ENCODE measurements at places on chromosomes 5 and 9.

DNA sequence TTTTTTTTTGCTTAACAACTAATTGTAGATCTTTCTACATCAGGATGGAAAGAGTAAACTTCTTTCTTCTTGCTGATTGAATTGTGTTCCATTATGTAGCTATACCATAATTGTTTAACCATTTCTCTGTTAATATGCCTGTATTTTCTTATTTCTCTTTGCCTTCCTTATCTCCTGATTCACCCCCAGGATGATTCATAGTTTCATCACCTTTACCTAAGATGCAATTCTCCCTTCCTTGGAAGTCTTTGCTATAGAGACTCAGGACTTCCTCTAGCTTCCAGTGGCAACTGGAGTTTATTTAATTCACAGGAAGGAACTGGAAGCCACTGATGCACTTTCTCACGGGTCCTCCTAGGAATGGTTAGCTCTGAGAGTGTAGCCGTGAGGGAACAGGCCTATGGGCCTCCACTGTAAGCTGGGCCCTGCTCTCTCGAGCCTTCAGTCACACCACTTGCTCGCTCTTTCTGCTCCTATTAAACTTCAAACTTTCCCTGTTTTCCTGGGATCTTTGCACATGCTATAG lies 83.1 kb downstream of the FGF1 start:
- no peak for DNase-seq

DNA sequence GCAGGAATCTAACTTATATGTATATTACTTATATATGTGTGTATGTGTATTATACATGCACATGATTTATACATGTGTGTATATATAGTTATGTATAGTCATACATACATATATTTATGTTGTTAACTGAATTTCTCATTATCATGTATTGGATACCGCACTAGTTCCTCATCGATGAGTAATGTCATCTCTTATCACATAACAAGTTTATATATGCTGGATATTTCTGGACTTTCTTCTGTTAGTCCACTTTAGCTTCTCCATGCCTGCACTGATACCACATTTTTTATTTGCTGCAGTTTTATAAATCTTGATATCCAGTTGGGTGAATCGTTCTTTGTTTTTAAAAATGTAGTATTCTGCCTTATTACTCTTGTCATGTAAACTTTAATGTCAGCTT lies 50.2 kb downstream of the APC start:
- no peak for DNase-seq

DNA sequence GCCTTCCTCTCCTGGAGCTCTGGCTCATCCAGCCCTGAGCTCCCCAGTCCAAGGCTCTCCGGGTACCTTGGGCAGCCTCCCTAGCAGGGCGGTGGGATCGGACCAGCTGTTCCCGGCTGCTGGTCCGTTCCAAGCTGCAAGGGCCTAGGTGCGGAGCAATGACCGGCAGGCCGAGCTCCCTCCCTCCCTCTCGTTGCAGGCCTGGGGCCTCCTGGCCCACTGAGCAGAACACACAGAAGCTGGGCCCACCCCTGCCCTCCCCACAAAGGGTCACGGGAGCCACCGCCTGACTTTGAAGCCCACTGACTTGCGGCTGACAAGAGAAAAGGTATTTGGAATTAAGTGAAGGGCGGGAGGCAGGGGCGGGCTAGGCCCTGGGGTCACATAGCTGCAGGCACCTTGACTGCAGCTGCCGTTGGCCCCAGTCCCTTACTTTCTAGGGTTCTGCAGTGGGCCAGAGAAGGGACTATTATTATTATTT lies 104.7 kb upstream of the IER5L start:
- DNase-seq = no peak

DNA sequence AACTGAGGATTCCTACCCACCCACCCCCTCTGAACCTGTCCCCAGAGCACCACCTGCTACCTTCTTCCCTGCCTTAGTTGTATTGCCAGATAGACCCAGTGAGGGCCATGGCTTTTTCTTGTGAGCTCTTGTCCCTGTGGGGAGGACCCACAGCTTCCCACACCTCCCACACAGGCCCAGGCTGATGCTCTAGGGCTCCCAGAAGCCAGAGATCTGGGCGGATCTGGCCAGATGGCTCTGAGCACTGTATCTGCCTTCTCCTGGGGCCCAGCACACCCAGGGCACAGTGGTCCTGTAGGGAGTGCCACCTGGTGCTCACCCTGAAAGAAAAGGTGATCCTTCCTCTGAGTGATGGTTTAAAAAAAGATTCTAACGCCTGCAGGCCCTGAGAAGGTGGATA lies 131.7 kb downstream of the DAB2IP start:
- DNase-seq = no peak

GRCh38 chr9:84297162-84297821 lies 43.3 kb downstream of the SLC28A3 start:
- no peak for DNase-seq

GRCh38 chr5:40615586-40616170 lies 64.0 kb upstream of the PTGER4 start:
- no peak for DNase-seq

DNA sequence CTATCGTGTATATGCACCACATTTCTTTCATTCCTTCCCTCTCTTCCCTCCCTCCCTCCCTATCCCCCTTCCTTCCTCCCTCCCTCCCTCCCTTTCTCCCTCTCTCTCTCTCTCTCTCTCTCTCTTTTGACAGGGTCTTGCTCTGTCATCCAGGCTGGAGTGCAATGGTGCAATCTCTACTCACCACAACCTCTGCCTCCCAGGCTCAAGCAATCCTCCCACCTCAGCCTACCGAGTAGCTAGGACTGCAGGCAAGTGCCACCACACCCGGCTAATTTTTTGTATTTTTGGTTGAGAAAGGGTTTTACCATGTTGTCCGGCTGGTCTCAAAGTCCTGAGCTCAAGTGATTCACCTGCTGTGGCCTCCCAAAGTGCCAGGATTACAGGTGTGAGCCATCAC lies 1.1 kb upstream of the ANKS6 start:
- DNase-seq = no peak

GRCh38 chr5:100797861-100798260 lies 105.2 kb downstream of the ST8SIA4 start:
- no peak for DNase-seq

GRCh38 chr5:110371725-110372041 lies 354.8 kb downstream of the TMEM232 start:
- DNase-seq = no peak

DNA sequence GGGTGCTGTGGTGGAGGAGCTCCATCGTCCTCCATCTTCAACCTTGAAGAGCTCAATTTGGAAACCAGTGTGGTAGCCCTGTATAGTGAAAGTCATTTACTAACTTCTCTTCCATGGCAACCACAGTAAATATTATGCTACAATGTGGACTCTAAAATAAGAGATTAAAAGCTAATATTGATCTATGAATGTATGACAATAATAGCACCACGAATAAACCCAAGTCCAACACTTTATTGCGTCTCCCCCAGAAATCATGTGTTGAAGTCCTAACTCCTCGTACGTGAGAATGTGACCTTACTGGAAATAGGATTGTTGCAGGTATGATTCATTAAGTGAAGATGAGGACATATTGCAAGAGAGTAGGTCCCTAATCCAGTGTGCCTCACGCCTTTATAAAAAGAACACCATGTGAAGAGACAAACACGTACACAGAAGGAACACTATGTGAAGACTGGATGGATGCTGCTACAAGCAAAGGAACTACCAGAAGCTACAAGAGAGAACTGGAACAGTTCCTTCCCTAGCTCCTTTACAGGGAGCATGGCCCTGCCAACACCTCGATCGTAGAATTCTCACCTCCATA lies 276.2 kb downstream of the PDE4D start:
- DNase-seq = no peak

GRCh38 chr9:14198841-14199455 lies 115.0 kb downstream of the NFIB start:
- peak; percentile 23 for DNase-seq

DNA sequence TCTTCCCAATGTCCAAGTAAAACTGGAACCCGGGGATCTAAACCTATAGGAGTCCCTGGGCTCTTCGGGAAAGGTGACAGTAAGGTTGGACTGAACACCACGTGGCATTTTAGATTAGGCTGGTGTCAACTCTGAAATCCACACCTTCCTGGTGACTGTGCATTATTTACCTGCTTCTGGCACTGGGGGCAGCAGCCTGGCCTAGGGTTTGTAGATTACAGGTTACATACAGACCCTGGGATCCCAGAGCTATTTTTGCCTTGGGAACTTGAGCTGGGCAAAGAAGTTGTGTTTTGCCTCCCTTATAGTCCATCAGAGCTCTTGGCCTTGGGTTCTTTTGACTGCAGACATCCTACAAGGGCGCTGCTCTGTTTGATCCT lies 173.2 kb downstream of the DAB2IP start:
- DNase-seq = no peak

DNA sequence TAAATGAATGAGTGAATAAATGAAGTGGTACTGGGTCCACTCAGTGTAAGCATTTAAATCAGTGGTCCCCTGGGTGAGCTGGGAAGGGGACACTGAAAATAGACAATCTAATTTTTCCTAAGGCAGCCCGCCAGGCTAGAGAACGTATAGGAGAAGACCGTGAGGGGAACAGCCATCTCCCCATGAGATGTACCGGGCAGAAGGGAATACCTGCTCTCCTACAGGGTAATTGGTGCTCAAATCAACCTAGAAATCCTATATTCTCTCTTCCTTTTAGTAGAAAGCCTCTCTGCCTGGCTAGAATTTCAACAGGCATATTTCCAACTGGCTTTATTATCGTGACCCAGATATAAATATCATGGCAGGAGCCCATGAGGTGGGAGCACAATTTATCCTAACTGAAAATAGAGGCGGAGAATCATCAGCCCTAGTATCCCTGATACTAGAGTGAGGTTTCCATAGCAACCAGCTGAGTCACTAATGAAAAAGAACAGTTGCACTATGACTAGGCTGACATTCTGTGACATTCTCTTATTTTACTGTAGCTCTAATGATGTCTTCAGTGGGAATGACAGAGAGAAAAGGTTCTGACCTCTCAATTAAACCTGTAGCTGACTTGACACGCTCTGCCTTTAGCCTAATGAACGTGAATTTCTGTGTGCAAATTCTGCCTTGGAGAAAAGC lies 96.5 kb upstream of the CAST start:
- DNase-seq = no peak

DNA sequence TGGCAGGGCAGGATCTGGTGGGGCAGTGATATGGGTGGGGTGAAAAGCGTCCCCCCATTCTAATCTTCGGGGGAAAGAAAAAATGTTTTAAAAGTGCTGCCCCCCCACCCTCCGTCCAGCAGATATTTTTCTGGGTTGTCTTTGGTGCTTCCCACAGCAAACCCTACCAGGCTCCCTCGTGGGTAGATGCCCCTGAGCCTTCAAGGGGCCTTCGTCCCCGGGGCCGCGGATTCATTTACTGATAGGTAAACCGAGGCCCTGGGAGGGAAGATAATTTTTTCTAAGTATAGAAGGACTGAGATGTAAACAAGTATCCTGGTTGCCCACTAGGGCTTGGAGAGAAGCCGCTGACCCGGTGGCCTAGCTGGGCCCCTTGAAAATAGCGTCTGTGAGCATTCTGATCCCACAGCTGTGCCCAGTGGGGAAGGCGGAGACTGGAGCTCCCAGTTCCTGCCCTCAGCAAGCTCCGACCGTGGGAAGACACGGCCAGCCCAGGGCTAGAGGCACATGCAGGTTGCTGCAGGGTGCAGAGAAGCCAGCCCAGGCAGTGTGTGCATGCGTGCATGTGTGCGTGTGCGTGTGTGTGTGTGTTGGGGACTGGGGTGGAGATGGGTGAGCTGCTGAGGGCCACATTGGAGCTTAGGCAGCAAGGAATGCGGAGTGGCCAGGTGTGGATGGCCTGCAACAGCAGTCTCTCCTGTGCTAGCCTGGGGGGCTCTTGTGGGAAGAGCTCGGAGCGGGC lies 6.0 kb upstream of the RXRA start:
- DNase-seq = no peak

DNA sequence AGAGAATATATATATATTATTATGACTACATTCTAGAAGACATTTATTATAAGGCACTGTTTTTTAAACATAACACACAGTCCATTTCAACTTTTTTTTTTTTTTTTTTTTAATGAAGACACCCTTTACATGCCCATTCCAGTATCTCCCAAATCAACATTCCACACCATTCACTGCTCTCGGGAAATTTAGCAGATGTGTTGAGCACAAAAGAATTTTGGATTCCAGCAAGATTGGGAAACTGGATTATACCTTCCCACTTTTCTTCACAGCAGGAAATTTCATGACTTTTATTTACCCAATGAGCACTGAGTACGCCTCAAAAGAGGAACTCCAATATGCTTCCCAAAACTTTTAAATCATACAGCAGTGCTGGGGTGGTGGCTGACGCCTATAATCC lies 333.6 kb upstream of the DAB2 start:
- DNase-seq = no peak

DNA sequence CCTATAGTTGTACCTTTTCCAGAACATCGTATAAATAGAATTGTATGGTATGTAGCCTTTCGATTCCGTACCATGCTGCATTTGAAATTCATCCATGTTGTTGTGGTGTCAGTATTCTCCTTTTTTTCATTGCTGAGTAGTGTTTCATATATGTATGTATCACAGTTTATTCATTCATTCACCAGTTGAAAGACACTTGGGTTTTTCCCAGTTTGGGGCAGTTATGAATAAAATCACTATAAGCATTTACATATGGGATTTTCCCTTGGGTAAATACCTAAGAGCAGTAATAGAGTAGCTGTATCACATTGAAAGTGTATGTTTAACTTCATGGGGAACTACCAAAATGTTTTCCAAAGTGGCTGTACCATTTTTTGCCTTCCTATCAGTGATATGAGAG lies 16.1 kb upstream of the FKTN start:
- DNase-seq = no peak

DNA sequence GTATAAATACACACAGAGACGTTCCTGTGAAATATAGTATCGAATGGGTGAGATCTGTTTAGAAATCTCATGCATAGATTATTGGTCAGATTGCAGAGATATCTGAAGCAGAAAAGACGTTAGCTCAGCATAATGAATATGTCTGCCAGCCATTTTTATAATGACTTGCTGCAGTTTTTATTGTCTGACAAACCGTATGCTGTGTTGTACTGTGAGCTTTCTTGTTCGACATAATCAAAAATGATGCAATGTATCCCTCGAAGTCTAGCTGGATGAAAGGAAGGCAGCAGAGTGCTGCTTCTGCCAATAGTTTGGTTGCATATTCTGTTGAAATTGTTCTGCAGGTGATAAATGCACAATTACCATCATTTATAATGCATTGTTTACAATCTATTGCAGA lies 514.9 kb upstream of the ARRDC3 start:
- no peak for DNase-seq

- DNase-seq = no peak
Measured at GRCh38 chr5:98602534-98603112, 170.8 kb upstream of the RGMB start.

GRCh38 chr9:89144238-89144637 lies 34.4 kb downstream of the SHC3 start:
- DNase-seq = no peak

DNA sequence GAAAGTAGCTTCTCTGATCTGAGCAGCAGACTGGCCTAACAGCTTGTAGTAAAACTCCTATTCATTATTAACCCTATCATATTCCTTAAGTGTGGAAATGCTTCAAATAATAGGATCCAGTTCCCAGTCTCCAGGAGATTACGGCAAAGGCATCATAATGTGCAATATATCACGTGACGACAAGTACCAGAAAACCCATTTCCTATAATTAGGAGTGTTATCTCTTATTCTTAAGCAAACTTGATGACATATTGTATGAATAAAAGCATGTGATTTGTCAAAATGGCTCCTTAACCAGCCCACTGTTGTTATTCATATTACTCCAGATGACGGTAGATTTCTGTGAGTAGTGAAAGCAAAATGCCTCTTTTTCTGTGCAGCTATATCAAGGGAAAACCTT lies 2.9 kb downstream of the SV2C start:
- no peak for DNase-seq

Data from nucleus accumbens (tissue), 56 donors.